Renal cortex interstitium (tissue), 15 donors: ENCODE measurements at places on chromosomes 3 and 15. TPM values are rescaled to one million over a fixed set of nuclear protein-coding genes. Genes with fewer than 3 reads are reported as not detected.

Gene NR1I2
- 0.66 TPM for polyA plus RNA-seq

Gene HRG
- polyA plus RNA-seq: 1.8 TPM

Gene DPPA2
- 0.90 TPM for polyA plus RNA-seq

Gene GOLGA6D
- polyA plus RNA-seq: 0.20 TPM

Gene MGA
- 40.8 TPM for polyA plus RNA-seq

Gene EPHB3
- 29.0 TPM for polyA plus RNA-seq

Gene CTNNB1
- polyA plus RNA-seq: 519 TPM

Gene CCRL2
- 1.0 TPM for polyA plus RNA-seq

Gene SERINC4
- 0.20 TPM for polyA plus RNA-seq

Gene CEP63
- polyA plus RNA-seq: 32.2 TPM

Gene TMCO5A
- polyA plus RNA-seq: not detected

Gene SEMA6D
- polyA plus RNA-seq: 27.7 TPM

Gene GHSR
- not detected for polyA plus RNA-seq

Gene BDH1
- polyA plus RNA-seq: 35.6 TPM

Gene SIDT1
- polyA plus RNA-seq: 3.9 TPM

Gene IFRD2
- 38.6 TPM for polyA plus RNA-seq

Gene NMNAT3
- polyA plus RNA-seq: 11.4 TPM

Gene RGMA
- polyA plus RNA-seq: 8.6 TPM

Gene ALDH1L1
- polyA plus RNA-seq: 41.1 TPM

Gene CCR9
- 0.09 TPM for polyA plus RNA-seq

Gene RHOA
- polyA plus RNA-seq: 531 TPM

Gene C3orf80
- 0.32 TPM for polyA plus RNA-seq

Gene CPNE4
- polyA plus RNA-seq: 0.29 TPM

Gene GP5
- polyA plus RNA-seq: 0.95 TPM

Gene BMF
- polyA plus RNA-seq: 34.9 TPM
